GM12892 (cell line): ENCODE measurements at places on chromosomes 2 and 18.

DNA sequence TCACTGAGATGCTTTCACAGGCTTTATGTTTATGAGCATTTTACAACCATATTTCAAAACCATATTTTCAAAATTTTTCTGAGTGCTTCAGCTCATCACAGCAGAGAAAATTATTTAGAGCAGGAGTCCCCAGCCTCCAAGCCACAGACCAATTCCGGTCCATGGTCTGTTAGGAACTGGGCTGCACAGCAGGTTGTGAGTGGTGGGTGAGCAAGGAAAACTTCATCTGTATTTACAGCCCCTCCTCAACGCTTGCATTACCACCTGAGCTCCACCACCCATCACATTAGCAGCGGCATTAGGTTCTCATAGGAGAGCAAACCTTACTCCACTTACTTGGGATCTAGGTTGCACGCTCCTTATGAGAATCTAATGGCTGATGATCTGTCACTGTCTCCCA is 165.6 kb downstream of the SEPTIN10 start:
- no peak for DNase-seq

DNA sequence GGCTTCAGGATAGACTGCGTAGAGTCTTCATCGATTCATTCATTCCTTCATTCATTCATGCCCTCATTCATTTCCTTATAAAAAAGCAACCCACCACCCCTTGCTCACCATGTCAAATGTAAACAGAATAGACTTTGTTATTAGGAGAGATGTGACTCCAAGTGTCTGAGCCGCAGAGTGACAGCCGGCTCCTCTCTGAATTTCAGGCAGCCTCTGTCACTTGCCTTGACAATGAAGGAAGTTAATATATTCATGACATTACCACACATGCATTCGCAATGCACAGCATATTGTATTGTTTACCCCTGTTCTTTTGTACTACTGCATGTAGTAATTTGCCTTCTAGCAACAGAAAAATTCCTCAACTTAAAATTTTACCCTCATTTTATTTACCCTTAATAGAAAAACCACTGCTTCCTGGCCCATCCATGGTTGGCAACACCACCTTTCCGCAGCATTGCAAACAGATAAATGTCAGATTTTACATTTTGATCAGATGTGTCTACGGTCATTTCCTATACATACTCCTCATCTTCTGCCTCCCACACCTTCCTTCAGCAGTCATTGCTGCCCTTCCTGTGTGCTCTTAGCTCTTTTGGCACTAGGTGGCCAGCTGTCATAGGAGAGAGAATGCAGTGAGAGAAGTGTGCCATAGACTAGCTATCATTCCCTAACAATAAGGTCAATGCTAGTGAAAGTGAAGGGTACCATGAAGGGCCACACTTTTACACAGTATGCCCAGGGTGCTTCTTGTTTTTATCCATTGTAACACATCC is 1090.8 kb downstream of the BCL11A start:
- no peak for DNase-seq

DNA sequence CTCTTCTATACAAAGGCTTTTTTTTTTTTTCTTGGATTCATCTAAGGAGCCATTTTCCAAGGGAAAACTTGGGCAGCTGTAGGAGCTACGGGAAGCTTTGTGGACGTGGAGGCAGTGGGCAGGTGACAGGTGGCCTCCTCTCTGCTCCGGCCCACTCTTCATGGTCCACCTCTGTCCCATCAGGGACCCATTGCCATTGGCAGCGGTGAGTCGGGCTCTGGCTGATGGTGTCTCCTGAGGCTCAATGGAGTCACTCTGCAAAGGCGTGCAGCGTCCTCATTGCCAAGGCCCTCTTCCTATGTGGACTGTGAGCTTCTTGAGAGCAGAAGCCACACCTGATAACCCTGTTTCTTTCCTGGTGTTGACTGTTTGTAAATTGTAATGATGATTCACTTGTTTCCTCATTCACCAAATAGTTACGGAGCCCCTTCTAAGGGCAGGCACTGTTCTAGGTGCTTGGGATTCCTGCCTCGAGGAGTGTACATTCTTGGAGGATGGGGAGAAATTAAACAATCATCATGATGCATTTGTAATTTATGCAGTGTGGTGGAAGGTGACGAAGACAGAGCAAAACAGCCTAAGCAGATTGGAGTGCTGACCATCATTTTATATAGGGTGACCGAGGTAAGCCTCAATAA is 240.3 kb upstream of the HS6ST1 start:
- no peak for DNase-seq

DNA sequence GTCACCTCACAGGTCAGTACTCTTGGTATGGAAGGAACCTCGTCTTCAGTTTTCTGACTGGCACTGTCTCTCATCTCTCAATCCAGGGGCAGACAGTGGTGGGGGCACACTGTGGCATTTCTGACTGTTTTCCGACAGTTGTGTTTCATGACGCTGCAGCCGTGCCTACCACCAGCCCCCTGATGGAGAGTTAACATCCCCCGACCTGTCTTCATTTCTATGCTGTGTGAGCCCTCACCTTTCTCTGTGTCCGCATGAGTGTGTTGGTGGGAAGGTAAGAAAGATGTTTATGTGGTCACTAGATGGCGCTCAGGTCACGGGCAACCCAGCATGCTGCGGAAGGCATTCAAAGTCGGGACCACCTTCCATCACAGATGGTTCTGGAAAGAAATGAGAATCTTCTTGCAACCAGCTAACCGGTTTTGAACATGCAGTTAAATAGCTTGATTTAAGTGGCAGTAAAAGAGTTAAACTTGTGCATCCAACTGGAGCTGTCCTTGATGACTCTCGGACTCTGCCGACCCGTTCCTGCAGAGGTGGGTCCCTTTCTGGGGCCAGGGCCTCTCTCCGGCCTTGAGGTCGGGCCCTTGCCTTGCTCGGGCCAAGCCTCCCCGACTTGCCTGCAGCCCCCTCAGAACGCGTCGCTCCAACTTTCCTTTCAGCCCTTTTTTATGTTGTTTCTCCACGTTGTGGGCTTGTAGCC is 92.4 kb downstream of the DYSF start:
- peak; percentile 49 for DNase-seq

GRCh38 chr2:170771421-170771937 is 1.3 kb downstream of the ERICH2 start:
- DNase-seq = no peak
